ENCODE measurements at places on chromosomes 2 and 18.

DNA sequence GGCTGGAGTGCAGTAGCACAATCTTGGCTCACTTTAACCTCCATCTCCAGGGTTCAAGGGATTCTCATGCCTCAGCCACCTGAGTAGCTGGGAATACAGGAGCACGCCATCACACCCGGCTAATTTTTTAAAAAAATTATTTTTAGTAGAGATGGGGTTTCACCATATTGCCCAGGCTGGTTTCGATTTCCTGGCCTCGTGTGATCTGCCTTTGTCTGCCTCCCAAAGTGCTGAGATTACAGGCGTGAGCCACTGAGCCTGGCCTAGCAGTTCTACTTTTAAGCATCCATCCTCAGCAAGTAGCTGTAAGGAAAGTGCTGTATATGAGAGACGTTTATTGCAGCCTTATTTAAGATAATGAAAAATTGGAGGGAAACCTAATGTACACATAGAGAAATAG lies 79.7 kb downstream of the ZDBF2 start:
- DNase-seq, result no peak

DNA sequence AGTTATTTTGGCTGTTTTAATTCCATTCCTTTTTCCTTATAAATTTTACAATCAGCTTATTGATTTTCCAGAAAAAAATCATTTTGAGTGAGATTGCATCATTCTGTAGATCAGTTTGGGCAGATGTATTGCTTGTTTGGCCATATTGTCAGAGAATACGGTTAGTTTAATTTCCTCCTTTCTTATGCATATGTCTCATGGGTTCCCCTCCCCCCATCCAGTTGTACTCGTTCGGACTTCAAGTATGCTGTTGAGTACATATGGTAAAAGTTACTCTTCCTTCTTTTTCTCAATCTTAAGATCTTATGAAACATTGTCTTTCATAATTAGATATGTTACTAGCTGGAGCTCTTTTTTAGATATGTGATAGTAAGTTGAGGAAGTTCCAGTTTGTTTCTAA lies 131.2 kb upstream of the TTC27 start:
- DNase-seq, result no peak

DNA sequence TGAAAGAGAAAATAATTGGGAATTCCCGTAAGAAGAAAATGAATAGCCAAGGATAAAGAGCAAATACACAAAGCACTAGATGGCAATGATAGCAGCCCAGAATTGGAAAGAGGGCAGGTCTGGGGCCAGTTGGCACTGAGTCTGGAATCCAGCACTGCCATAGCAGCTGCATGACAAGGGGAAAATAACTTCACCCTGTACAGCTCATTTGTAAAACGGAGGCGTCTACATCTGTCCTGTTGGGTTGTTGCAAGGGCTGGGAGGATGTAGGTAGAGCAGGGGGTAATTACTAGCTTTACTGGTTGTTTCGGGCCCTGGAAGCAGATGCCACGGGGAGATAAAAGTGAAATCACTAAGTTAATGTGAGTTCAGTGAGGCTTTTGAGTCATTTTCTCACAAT lies 110.0 kb upstream of the RASGRP3 start:
- DNase-seq, result peak; percentile 3

- no peak for DNase-seq
These were observed 91.9 kb upstream of the IL1R2 start for GRCh38 chr2:101899871-101900270.

DNA sequence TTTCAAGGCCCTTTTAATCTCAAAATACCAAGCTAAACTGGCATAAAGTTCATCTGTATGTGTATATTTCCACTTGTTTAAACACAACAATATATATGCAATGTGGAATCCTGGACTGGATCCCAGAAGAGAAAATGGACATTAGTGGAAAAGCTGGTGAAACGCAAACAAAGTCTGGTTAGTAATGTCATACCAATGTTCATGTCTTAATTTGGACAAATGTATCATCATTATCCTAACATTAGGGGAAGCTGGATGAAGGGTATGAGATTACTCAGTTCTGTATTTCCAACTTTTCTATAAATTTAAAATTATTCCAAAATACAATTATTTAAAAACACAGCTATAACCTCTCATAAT lies 3.8 kb downstream of the SP3 start:
- peak; percentile 66 for DNase-seq
